Activated naive CD4-positive, alpha-beta T cell treated with anti-CD3 and anti-CD28 coated beads, Interleukin-2, amount 50 U/mL, for 16 hours (primary cell): ENCODE measurements at places on chromosomes 12 and 14.

DNA sequence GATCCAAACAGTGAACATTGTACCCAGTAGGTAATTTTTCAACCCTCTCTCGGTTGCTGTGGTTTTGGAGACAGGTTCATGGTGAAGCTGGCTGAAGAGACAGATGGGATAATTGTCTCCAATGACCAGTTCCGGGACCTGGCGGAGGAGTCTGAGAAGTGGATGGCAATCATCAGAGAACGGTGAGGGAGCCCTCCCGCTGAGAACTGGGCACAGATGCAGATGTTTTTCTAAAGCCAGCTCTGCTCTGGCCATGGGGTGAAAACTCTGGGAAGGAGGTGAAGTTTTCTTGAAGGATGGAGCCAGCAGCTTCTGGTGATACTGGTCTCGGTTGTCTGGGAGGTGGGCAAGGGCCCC lies 6.2 kb downstream of the KHNYN start:
- DNase-seq: no peak

DNA sequence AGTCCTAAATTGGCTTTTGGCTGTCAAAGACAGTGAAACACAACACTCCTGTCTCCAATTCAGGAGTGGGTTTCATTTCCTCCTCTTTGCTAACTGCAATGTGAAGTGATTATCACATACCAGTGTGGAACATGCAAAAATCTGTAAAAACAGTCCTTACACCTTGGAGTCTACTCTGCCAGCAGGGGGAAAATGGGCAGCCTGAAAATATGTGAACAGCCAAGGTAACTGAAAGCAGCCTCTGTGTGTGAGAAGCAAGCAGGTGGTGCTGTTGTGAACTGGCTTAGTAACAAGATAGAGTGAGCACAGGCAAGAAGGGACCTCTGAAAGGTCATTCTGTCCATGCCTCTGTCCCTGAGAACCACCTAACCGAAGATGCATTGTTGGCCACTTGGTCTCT lies 6.0 kb downstream of the PRMT8 start:
- no peak for DNase-seq

DNA sequence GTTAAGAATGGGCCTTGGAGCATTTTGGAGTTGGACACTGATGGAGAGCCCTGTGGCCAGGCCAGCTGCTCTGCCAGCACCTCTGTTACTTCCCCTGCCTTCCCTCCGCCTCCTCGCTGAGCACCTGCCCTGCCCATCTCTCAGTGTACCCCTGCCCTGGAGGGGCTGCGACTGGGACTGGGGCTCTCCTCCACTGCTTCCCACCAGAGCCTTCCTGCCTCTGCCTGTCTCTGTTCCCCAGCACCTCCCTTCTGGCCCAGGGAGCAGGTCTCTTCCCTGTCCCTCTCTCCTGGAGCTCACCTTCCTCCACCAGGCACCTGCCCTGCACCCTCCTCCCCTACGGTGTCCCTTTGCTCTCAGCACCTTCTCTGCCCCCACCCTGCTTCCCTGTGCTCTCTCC lies 62.1 kb downstream of the WDR20 start:
- no peak for DNase-seq

- no peak for DNase-seq
Measured at GRCh38 chr12:13375583-13376345, 179.2 kb downstream of the EMP1 start.

DNA sequence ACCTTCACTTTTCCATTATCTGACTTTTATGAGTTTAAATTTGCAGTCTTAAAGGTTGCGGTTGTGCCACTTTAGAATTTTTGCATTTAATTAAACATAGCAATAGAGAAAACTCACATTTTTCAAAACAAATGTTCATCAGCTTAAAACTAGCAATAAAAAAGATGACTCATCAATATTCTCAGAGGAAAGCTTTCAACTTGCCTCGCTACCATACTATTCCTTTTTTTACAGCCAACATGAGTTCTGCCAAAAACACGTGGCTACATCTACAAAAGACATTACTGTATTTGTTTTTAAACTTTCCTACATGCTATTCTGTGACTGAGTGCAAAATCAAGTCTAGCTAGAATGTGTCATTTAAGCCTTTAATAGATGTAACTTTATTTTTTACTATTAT lies 497.1 kb downstream of the RPS29 start:
- no peak for DNase-seq

DNA sequence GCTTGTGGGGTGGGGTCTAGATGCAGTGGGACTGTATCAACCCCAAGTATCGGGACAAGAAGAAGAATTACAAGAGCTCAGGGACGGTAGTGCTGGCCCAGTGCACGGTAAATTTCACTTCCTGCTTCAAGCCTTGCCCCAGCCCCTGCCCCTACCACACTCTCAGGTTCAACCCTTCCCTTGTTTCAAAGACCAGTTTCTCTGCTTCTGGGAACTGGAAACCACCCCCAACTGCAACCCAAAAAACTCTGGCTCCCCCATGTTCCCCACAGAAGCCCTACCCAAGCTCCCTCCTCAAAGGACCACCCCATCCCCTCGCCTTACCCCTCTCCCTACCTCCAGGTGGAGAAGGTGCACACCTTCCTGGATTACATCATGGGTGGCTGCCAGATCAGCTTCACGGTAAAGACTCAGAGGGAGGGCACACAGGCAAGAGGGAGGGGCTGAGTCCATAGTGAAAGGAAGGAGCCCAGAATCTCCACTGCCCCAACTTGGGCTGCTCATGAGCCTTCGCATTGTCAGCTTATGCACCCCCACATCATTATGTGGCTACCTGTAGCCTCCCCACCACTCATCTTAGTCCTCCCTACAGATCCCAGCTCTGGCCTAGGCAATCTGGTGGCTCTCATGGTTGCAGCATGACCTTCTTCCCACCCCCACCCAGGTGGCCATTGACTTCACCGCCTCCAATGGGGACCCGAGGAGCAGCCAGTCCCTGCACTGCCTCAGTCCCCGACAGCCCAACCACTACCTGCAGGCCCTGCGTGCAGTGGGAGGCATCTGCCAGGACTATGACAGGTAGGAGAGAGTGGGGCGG lies 4.3 kb downstream of the CPNE6 start:
- DNase-seq: no peak

GRCh38 chr12:107718606-107719005 lies 33.0 kb downstream of the PWP1 start:
- DNase-seq: no peak

GRCh38 chr12:71719647-71720370 lies 33.9 kb downstream of the TMEM19 start:
- no peak for DNase-seq

GRCh38 chr14:34345718-34346465 lies 116.1 kb downstream of the SPTSSA start:
- no peak for DNase-seq

GRCh38 chr14:75223664-75224154 lies 47.3 kb upstream of the TMED10 start:
- no peak for DNase-seq

GRCh38 chr14:50666772-50667683 lies 1.1 kb downstream of the SAV1 start:
- no peak for DNase-seq

DNA sequence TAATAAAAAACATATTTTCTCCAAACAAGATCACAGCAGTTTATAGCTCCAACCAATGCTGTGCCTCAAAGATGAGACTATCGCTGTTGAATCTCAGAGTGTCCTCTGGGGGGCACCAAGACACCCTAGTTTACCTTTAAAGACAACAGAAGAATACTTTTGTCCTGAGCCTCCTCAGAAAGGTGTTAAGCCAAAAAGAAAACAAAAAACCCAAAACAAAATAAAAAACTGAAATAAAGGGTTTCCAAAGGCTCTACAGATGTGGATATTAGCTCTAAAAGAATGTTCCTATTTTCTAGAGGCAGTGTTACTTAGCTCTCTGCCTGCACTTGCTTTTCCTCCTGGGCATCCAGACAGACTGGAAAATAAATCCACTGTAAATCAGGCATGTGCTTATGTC lies 86.9 kb upstream of the TTC7B start:
- DNase-seq: peak; percentile 65

- no peak for DNase-seq
Measured at GRCh38 chr14:93905623-93906022, 21.5 kb upstream of the FAM181A start.

GRCh38 chr12:31869972-31870371 lies 89.2 kb upstream of the RESF1 start:
- DNase-seq: no peak

- peak; percentile 83 for DNase-seq
Measured at GRCh38 chr14:61280526-61281185, 482 bp downstream of the TMEM30B start.

GRCh38 chr14:81400202-81400678 lies at the start of gene STON2:
TSS of gene STON2 (minus strand) at chr14:81400324. CDS start at chr14:81398382, 1,942 bp downstream.
- DNase-seq: no peak

DNA sequence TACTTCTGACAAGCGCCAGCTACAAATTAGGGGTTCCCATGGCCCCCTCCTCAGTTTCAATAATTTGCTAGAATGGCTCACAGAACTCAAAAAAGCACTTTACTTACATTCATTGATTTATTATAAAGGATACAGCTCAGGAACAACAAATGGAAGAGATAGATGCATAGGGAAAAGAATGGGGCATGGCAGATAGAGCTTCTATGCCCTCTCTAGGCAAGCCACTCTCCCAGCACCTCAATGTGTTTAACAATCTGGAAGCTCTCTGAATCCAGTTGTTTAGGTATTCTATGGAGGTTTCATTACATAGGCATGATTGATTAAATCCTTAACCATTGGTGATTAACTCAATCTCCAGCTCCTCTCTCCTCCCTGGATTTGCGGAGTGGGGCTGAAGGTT lies 184.5 kb upstream of the DAAM1 start:
- DNase-seq: no peak

DNA sequence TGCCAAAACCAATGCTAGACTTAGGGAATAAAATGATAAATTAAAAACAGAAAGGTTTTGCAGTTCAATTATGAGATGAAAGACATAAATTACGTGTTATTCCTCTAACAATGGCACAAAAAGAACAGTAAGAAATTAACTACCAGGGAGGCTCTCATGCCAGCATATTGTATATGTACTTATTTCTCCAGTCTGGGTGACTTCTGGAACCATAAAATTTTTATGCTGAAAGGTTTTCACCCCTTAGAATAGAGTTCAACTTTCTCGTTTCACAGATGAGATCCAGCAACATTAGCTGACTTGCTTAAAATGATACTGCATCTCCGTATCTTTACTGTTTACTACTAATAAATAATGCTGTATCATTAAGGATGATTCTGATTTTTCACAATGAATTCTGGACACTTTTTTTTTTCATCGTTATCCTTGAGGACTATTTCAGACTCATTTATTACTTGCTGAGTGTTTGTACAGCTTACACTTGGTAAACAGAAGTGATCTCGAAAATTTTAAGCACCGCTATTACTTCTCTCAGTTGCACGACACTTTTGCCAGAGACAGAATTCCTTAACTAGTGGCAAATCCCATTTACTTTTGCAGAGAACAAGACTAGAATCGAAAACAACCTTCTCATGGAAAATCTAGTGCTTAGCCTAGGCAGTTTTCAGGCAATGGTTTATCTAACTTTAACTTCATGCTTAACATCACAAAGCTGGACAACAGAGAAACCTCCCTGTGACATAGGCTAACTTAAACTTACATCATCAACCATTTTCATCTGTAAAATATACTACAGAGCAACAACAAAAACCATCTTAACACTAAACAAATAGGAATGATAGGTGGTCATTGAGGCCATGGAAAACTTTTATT lies 2.7 kb downstream of the RSRC2 start:
- DNase-seq: no peak

GRCh38 chr14:100609941-100610391 lies 22.7 kb upstream of the BEGAIN start:
- no peak for DNase-seq

DNA sequence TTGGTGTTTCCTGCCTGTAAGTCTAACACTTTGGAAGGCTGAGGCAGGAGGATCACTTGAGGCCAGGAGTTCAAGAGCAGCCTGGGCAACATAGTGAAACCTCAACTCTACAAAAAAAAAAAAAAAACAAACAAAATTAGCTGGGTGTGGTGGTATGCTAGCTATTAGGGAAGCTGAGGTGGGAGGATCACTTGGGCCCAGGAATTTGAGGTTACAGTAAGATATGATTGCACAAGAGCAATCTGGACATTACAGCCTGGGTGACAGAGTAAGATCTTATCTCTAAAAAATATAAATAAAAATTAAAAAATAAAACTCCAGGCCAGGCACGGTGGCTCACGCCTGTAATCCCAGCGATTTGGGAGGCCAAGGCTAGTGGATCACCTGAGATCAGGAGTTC lies 39.8 kb upstream of the CMKLR1 start:
- no peak for DNase-seq

DNA sequence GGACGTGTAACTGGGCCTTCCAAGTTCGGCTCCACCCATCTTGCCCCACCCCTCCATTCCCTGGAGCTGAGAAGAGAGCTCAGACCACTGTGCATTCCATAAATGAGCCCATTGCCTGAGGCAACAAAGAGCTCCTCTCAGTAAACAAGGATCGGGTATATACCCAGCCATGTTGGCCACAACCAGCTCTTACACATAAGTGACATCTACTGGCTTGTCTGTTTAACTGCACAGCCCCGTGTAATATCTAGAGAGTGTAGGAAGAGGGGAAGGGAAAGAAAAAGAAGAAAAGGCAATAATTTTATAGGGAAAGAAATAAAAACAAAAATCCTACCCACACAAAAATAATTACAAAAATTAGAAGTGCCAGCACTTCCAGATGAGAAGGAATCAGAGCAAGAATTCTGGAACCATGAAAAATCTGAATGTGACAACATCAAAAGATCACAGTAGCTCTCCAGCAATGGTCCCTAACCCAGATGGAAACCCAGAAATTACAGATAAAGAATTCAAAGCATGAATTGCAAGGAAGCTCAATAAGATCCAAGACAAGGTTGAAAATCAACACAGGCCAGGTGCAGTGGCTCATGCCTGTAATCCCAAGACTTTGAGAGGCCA lies 308.1 kb downstream of the RPAP3 start:
- DNase-seq: peak; percentile 30

DNA sequence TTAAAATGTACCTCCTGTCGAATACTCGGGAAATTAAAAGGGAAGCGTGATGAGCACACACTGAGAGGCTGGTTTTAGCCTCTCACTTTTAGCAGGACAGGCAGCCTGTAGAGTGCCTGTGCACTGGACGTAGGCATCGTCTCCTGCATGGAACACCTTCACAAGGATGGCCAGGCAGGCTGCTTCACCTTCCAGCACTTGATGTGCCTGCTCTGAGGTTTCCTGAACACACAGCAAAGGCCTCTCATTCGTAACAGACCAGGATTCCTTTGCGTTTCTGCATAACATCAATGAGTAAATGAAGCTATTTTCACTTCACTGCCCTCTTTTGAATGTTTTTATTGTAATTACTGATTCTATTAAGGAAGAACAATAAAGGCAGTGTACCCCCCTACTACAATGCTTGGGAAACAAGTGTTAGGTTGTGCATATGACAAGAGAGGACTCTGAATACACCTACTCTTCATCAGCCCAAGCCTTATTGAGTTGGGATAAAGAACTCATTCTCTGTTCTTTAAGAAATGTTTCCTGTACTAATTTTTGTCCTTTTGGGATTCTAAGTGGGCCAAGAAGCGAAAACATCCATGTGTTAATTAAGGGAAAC lies 1077.6 kb upstream of the FOXG1 start:
- no peak for DNase-seq
